ENCODE measurements at places on chromosomes 1 and 21. TPM values are rescaled to one million over a fixed set of nuclear protein-coding genes. Genes with fewer than 3 reads are reported as not detected.

The BRINP3 gene
- total RNA-seq: not detected

The CSTB gene
- 55.8 TPM for total RNA-seq

The AKR7A2 gene
- 38.8 TPM for total RNA-seq

The GJA8 gene
- total RNA-seq: not detected

The LCA5L gene
- total RNA-seq: 0.32 TPM

The CASQ2 gene
- total RNA-seq: not detected

The PRAMEF11 gene
- not detected for total RNA-seq

The GPBP1L1 gene
- total RNA-seq: 103 TPM

The PTBP2 gene
- total RNA-seq: 18.8 TPM

The CORT gene
- total RNA-seq: 0.34 TPM

The TRIM63 gene
- not detected for total RNA-seq

The NUP210L gene
- total RNA-seq: 0.07 TPM

The SYT6 gene
- total RNA-seq: not detected

The RBP7 gene
- total RNA-seq: not detected

The TSSK3 gene
- total RNA-seq: 1.1 TPM

The OPTC gene
- not detected for total RNA-seq

The RUNX3 gene
- total RNA-seq: 129 TPM

The GPR37L1 gene
- not detected for total RNA-seq

The VCAM1 gene
- total RNA-seq: 0.05 TPM

The LINGO4 gene
- total RNA-seq: not detected

The VHLL gene
- total RNA-seq: not detected

The SYT14 gene
- total RNA-seq: not detected

The TENT5C gene
- total RNA-seq: 11.2 TPM

The ARF1 gene
- total RNA-seq: 409 TPM

The ZNF648 gene
- not detected for total RNA-seq

The PSMB2 gene
- 123 TPM for total RNA-seq

The DNALI1 gene
- total RNA-seq: not detected

The CFAP107 gene
- not detected for total RNA-seq

The ZNF593OS gene
- not detected for total RNA-seq

The NES gene
- not detected for total RNA-seq

The CBR3 gene
- 25.8 TPM for total RNA-seq

The TMEM81 gene
- total RNA-seq: 3.2 TPM

The TMCC2 gene
- 14.0 TPM for total RNA-seq

The CLCA4 gene
- not detected for total RNA-seq

The PRDM16 gene
- not detected for total RNA-seq

The STPG1 gene
- 4.9 TPM for total RNA-seq

Measured in activated T-helper 2 cell treated with anti-CD3 and anti-CD28 coated beads, Interferon-gamma antibody, Interleukin-2, Interleukin-4, amounts not matched to agents 10 μg/mL and 5 μg/mL and 100 μg/mL, durations not matched to agents 14 hours and 24 hours and 36 hours (primary cell).